ENCODE measurements at places on chromosomes 1 and 21. TPM values are rescaled to one million over a fixed set of nuclear protein-coding genes. Genes with fewer than 3 reads are reported as not detected.

The PACC1 gene
- 8.5 TPM for total RNA-seq

DNA sequence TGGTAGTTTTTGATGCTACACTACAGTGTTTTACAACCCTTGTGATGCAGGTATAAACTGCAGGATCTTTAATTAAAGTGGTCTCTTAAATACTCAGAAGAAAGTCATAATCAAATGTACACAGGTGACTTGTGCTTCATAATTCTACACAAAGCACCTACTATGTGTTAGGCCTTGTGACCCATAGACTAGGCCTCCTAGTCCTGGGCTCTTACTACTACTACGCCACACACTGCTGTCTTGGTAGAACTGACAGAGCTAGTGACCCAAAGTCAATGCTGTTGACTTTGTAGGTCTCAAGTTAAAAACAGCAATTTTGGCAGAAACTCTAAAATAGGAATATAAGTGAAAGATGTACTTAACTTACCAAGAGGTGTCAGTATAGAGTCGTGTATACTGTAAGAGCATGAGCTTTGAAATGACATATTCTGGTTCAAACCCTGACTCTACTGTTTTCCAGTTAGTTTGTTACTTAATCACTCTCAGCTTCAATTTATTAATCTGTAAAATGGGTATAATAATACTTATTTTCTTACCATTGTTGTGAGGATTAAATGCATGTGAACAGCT lies 48.6 kb upstream of the LMO4 start:
- DNase-seq, result no peak

GRCh38 chr1:231420959-231421545 lies 1.0 kb downstream of the EGLN1 start:
- DNase-seq, result peak; percentile 58

DNA sequence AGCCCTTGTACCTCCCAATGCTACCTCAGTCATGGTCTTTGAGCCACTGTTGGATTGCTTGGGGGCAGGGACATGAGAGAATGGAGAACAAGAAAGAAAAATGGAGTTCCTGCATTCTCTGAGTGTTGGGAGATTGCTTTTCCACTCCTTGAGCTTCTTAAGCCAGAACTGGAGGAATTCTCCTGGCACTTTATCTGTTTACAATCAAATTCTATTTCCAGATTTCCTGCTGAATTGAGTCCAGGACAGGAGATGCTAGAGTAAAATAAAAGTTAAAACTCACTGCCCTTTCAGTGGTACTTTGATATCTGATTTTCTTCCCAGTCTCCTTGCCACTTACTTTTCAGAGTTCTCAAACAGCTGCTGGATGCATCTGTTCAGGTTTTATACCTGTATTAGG lies 24.4 kb upstream of the DEPDC1 start:
- DNase-seq, result no peak

GRCh38 chr1:48082271-48082962 lies 85.2 kb upstream of the TRABD2B start:
- DNase-seq, result no peak

GRCh38 chr1:204172404-204173029 lies 6.4 kb upstream of the REN start:
- no peak for DNase-seq

The NKAIN1 gene
- total RNA-seq, result 1.9 TPM

- no peak for DNase-seq
Observed at GRCh38 chr1:159161719-159162026, 9.7 kb upstream of the CADM3 start.

The TCHH gene
- not detected for total RNA-seq

GRCh38 chr1:24951810-24952412 lies 21.8 kb upstream of the RUNX3 start:
- DNase-seq, result no peak

DNA sequence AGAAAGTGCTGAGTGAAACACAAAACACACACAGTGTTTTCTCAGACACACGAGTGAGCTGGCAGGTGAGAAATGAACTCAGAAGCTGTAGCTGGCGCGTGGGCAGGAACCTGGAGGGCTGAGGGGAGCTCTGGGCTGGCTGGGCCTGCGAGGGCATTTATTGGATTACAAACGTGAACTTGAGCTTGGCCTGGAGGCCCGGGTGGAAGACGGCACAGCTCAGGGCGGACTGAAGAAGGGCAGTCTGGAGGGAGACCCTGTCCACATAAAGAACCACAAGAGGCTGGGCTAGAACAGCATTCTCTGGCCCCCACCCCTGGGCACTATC lies 52.1 kb upstream of the ADARB1 start:
- no peak for DNase-seq

GRCh38 chr1:189429610-189430009 lies 1048.1 kb downstream of the BRINP3 start:
- DNase-seq, result peak; percentile 68

The C1QC gene
- total RNA-seq, result not detected

- DNase-seq, result peak; percentile 68
Observed at GRCh38 chr1:110524311-110525248, 5.6 kb upstream of the KCNA10 start.

- DNase-seq, result no peak
Observed at GRCh38 chr1:204356997-204357396, 2.7 kb downstream of the PLEKHA6 start.

The RAB42 gene
- total RNA-seq, result 11.7 TPM

DNA sequence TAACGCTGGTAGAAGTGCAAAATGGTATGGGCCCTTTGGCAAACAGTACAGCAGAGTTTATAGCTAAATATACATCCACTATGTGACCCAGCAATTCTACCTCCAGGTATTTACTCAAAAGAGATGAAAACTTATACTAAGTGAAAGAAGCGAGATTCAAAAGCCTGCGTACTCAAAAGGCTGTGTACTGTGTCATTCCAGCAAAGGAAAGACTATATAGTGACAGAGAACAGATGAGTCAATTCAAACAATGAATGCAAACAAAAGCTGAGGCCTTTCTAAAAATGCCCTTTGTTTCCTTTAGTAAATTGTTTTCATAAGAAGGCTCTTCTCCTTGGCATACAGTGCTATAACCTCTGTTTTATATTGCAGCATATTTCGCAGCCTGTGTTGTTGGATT lies 268.8 kb upstream of the CSF3R start:
- no peak for DNase-seq

GRCh38 chr1:233368106-233368788 lies 40.7 kb downstream of the MAP3K21 start:
- DNase-seq, result no peak

The SAMD13 gene
- total RNA-seq, result 1.7 TPM

DNA sequence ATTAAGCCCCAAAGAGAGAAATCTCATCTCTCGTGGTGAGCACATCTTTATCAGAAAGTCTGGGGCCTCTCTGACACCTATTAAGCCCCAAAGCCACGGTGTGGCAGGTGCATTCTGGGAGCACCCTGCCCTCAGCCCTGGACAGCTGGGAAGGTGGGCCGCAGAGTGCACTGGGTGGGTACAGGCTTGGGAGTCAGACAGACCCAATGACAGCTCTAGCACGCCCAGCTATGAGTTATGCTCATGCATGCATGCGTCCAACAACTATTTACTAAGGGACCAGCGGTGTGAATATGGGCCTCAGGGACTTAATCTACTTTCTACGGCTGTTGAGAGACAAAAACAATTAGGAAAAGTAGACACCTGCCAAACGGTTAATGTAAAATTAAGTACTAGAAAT lies 46.6 kb downstream of the SLC66A1 start:
- DNase-seq, result no peak

DNA sequence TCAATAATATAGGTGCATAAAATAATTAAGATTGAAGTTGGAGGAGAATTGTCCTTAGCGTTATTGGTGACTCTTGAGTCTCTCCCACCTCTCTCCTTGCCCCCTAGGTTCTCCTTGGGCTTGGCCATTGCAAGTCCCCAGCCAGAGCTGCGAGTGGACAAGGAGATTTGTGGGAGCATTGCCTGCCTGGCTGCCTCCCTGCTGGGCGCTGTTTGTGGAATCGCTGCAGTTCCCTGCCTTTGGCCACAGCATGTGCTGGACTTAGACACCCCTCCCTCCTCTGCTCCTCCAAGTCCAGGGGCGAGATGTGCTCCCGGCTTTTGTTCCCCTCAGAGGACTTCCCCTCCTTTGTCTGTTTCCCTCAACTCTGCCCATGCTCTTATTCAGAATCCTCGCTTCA lies 21.9 kb upstream of the HUNK start:
- no peak for DNase-seq

DNA sequence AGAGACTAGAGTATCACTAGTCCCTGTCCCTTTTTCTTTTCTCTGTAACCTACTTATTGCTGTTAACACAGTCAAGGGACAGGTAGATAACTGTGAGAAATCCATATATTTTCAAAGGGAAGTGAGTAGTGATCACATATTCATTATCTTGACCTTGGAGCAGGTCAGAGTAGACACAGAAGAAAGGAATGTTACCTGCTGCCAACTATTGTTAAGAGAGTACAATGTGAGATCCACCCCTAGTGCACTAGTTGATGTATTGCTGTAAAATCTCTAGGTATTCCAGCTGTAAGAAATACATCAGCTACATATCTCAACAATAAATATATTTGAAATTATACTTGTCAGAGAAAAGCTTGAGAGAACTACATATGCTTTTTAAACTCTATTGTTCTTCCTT lies 68.7 kb upstream of the ADGRL2 start:
- no peak for DNase-seq

The KRTAP20-1 gene
- total RNA-seq, result not detected

The C1orf87 gene
- not detected for total RNA-seq

Data from cardiac muscle cell (in vitro differentiated cells and primary cell).